ENCODE measurements at places on chromosomes 4 and X.

DNA sequence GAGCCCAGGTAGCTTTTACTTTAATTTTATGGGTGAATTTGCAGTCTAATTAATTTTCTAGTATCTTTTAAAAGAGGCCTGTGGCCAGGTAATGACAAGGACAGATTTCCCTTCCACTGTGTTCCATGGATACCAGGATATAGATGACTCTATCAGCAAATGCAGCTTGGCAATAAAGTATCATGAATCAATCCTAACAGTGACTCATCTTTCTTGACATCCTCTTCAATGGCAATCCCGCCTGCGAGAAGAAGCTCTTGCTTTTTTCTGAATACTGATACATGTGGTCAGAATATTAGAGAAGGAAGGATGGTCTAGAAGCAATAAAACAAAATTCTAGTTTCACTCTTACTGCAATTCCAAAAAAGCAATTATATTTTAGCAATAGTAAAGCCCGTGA is 267.8 kb downstream of the DTHD1 start:
- DNase-seq: no peak

- DNase-seq: no peak
Measured at GRCh38 chr4:110867251-110867960, 244.5 kb upstream of the PITX2 start.

DNA sequence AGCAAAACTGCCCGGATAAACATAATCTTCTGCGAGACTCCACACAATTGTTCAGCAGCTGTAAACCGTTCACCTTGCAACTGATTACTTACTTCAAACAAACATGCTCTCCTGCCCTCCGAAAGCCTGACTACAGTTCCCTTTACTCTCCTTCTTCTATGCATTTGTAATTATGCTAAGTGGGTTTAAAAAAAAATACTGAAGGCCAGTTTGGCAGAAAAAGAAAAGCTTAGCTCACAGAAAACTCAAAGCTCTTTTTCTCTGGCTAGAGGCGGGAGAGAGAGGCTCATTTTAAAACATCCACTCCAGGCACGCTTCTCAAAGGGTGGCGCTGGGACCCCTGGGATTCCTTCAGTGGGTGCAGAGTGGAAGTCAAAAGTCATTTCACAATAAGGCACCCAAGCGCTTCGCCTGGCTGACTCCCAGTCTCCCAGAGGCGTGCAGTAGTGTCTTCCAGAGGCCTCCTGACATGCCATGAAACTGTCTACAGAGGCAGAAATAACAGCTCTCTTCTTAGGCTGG is 1.9 kb downstream of the DHRSX start:
- DNase-seq: peak; percentile 64

- DNase-seq: no peak
Measured at GRCh38 chr4:41524425-41524824, 13.5 kb upstream of the LIMCH1 start.

DNA sequence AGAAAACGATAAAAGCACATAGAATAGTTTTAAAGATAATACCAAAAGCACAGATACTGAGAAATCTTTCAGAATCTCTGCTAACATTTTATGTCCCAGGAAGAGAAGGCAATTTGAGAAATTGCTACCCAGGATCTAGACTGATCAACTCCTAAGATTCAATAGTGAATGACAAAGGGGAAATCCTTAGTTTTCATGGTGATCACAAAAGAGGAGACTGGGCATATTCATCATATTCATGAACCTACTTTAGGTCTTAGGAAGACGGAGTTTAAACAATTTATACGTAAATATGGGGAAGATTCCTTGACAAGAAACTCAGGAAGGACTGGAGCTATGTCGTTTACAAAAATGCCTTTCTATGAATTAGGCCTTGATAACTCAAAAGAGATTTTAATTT is 87.3 kb downstream of the SHISA3 start:
- DNase-seq: no peak

DNA sequence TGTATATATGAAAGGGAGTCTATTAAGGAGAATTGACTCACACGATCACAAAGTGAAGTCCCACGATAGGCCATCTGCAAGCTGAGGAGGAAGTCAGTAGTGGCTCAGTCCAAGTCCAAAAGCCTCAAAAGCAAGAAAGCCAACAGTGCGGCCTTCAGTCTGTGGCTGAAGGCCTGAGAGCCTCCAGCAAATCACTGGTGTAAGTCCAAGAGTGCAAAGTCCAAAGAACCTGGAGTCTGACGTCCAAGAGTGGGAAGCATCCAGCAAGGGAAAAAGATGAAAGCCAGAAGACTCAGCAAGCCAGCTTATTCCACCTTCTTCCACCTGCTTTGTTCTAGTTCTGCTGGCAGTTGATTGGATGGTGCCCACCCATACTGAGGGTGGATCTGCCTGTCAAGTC is 104.1 kb downstream of the IL1RAPL2 start:
- DNase-seq: no peak

GRCh38 chr4:106766519-106766918 is 269.6 kb downstream of the DKK2 start:
- no peak for DNase-seq

GRCh38 chr4:91764085-91764484 is 539.7 kb upstream of the GRID2 start:
- no peak for DNase-seq

DNA sequence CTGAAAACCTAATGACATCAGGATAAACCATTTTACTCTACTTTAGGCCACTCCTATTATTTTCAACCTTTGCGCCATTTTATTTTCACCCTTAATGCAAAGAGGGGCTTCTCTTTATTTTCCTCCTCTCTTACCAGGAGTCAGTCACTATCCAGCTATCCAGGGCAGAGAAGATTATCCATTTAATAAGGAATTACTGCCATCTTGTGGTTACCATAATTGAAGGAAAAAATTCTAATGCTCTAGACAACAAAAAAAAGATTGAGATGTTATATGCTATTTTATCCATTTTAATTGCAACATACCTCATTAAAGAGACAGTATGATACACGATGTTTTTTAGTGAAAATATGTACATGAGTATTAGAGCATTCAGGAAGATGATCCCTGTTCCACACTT is 514.5 kb upstream of the FAM241A start:
- DNase-seq: peak; percentile 85

DNA sequence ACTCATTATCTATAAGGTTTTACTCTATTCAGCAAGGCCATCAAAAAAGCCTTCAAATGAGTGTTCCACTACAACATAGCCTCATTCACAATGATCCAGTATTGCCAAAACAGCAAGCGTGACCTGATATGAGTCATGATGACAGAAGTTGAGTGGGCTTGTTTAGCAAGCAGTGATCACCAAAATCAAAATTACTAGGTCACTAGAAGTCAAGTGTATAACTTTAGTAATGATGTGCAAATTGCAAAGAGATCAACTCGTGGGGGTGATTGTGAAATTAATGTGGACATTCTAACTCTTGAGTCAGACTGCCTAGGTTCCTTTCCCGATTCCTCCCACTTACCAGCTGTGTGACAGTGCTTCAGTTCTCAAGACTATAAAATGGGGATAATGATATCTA is 124.5 kb downstream of the CHM start:
- no peak for DNase-seq

DNA sequence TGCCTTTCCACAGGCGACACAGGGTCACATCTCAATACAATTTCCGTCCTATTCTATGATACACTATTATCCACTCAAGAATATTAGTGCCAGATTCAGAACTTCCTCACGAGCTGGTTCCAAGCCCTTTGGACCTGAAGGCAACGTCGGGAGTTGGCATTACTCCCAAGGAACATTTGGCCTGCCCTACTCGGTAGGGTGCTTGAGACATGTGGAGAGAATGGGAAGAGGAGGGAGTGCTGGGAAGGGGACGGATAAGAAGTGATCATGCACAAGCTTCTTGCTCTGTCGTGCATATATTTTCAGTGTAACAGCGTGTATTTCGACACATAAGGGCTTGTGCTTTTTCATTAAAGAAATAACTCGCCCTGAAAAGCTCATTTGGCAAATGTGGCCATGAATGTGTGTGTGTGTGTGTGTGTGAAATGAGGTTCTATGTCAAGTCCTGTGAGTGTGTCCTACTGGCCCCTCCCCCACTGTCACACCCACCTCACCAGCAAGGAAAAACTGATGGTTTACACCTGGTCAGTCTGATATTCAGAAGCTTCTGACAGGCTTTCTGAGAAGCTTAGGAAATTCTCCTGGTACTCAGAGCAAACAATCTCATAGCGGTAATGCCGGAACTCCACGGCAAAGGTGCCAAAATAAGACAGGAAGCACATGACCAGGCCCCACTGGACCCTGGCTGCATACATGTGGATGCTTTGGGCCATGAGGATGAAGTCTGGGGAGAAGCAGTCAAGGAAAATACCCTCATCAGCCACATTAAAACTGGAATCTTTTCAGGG is 54.8 kb downstream of the ENOPH1 start:
- DNase-seq: no peak

GRCh38 chr4:163665101-163665500 is 170.6 kb downstream of the TMA16 start:
- DNase-seq: no peak

GRCh38 chr4:107094976-107095375 is 58.9 kb upstream of the DKK2 start:
- DNase-seq: peak; percentile 65

- DNase-seq: no peak
Measured at GRCh38 chrX:15522464-15522863, 21.9 kb downstream of the BMX start.

- DNase-seq: no peak
Measured at GRCh38 chr4:26020881-26021280, 106.9 kb downstream of the SMIM20 start.

GRCh38 chr4:178693816-178694215 is 1251.6 kb upstream of the AGA start:
- no peak for DNase-seq

- no peak for DNase-seq
Measured at GRCh38 chrX:40644176-40644575, 3.2 kb downstream of the CXorf38 start.

GRCh38 chr4:151725087-151725486 is 35.7 kb downstream of the GATB start:
- no peak for DNase-seq

DNA sequence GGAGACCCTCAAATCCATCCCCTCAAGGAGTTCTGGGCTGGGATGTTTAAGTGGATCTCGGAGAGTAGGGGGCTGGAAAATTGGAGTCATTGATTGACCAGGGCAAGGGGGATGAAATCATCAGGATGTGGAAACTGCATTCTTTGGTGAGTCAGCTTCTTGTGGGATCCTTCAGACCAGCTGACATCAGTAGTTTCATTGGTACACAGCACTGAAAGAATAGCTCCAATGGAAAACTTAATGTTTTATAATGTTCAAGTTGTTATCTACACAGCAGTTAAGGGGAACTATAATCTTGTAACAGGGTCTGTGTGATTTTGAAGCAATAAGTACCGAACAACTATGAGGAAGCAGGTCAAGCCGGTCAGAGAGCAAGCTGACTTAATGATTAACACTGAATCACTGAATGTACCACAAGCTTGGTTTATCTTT is 506.1 kb downstream of the RPA4 start:
- DNase-seq: no peak

GRCh38 chrX:107559506-107559905 is 68.8 kb upstream of the PRPS1 start:
- DNase-seq: no peak

GRCh38 chr4:137378393-137378792 is 153.9 kb downstream of the PCDH18 start:
- DNase-seq: no peak

DNA sequence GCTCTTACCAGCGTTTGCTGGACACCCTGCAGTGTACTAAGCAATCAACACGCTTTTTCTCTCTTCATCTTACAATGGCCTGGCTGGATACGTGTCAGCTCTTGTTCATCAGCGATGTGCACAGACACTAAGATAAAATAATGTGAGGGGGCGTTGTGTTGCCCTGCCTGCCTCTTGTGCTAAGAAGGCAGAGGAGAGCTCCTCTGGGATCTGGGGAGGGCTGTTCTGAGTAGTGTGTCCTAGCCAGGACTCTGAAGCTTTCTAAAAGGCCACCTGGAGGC is 49.7 kb downstream of the NELFA start:
- DNase-seq: no peak

GRCh38 chr4:53349091-53349491 is 16.8 kb downstream of the SCFD2 start:
- no peak for DNase-seq

GRCh38 chr4:20778896-20779295 is 78.6 kb downstream of the PACRGL start:
- no peak for DNase-seq

DNA sequence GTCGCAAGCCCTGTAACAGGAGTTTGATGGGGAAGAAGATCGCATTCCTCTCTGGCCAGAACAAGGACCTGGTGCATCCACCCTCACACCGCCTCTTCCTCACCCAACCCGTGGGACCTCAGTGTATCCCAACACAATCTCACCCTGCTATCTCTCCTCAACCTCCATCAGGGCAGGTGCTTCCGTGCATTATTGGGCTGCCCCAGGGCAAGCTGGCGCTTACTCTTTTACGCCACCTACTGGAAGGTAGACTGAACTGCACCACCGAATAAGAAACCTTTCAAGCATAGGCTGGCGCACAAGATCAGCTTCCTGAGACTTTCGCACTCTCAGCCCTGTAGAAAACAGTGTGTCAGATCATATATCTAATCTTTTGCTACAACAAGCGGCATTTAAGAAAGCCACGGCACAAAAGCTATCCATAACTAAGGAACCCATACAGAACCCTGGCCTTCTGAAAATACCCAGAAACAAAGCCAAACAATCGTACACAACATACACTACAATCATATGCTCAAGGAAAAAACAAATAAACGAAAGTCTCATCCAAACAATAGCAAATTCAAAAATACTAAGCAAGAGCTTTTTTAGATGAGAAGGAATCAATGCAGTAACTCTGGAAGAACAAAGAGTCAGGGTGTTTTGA is 209.3 kb downstream of the UGT8 start:
- peak; percentile 67 for DNase-seq

DNA sequence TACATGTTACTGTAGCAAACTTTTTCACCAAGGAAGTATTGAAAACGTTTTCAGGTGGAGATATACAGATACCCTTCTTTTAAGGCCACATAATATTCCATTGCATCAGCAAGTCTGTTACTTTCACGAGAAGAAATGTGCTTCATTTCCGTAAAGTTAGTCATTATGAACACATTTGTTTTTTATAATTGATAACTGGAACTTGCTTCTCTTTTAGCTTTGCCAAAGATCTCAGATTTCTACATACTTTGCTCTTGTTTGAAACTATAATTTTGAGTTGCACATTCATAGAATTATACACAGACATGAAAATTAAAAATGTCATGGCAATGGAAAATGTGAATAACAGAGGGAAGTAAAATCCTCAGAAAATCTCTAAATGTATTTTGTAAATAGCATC is 128.7 kb upstream of the GIMD1 start:
- DNase-seq: no peak

DNA sequence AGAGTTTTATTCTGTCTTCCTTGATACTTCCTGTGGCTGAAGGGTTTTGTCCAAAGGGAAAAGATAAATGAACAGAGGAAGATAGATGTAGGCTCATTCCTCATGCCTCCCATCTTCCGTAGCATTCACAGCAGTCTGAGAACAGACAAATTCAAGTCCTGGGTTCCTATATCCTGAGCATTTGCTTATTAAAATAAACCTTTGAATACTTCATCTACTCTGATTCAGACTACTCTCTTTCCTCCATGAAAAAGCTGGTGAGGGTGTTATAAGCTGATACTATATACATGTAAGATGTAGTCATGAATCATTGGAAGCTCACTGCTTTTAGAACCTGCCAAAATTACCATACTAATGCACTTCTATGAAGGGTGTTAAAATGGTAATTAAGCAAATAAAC is 61.2 kb downstream of the GAB1 start:
- no peak for DNase-seq

GRCh38 chr4:81030061-81030980 is at the start of gene BMP3:
Gene BMP3, plus strand, starts transcription at chr4:81030708. Its CDS starts 577 bp downstream, at chr4:81031285.
- DNase-seq: peak; percentile 0
